Stimulated activated CD8-positive, alpha-beta memory T cell treated with anti-CD3 and anti-CD28 coated beads, Interleukin-7, amount 100 ng/mL, for 4 hours (primary cell): ENCODE measurements at places on chromosomes 5 and 9.

DNA sequence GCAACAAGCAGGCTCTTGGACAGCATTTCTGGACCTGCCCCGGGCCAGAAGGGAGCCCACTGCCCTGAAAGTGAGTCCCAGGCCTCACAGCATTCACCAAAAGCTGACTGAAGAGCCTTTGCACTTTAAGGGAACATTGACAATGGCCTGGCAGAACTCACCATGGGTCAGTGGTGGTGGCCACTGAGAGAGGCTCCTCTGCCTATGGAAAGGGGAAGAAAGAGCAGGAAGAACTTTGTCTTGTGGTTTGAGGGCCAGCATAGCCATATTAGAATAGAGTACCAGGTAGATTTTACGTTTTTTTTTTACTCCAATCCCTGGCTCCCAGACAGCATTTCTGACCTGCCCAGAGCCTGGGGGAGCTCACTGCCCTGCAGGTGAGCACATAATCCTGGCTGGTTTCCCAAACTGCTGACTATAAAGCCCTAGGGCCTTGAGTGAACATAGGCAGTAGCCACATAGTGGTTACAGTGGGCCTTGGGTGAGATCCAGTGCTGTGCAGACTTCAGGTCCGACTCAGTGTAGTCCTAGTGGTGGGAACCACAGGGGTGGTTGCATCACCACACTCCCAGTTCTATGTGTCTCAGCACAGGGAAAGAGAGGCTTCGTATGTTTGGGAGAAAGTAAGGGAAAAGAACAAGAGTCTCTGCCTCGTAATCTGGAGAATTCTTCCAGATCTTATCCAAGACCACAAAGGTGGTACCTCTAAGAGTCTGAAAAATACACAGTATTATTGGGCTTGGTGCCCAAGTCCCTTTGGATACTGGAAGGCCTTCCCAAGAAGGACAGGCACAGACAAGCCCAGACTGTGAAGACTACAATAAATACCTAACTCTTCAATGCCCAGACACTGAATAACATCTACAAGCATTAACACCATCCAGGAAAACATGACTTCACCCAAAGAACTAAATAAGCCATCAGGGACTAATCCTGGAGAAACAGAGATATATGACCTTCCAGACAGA lies 89.5 kb downstream of the TSSK1B start:
- no peak for DNase-seq

GRCh38 chr9:99368341-99369326 lies 146.6 kb downstream of the SEC61B start:
- DNase-seq = peak; percentile 3

GRCh38 chr9:137066096-137066861 lies 4.1 kb downstream of the SAPCD2 start:
- no peak for DNase-seq

- DNase-seq = no peak
Observed at GRCh38 chr5:128597156-128597555, 59.1 kb upstream of the FBN2 start.

GRCh38 chr5:77669677-77670076 lies 31.2 kb upstream of the OTP start:
- DNase-seq = no peak

- no peak for DNase-seq
Observed at GRCh38 chr9:126872516-126872915, 12.1 kb downstream of the ZBTB34 start.

DNA sequence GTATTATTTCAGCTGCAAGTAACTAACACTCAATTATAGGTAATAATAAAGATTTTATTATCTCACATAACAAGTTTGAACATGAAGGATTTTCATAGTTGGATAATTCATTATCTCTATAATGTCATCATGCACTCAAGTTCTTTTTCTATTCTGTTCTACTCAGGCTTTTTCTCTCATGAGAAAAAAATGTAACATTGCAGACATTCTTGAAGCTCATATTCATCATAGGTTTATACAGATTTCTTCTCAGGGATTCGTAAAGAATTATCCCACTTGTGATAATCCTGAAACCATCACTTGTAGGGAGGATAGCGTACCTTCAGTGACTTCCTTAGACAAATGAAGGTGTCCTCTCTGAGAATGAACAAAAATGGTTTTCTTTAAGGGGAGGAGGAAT lies 150.3 kb downstream of the XRCC4 start:
- DNase-seq = no peak

- DNase-seq = no peak
Observed at GRCh38 chr9:119272500-119273211, 96.6 kb downstream of the BRINP1 start.

DNA sequence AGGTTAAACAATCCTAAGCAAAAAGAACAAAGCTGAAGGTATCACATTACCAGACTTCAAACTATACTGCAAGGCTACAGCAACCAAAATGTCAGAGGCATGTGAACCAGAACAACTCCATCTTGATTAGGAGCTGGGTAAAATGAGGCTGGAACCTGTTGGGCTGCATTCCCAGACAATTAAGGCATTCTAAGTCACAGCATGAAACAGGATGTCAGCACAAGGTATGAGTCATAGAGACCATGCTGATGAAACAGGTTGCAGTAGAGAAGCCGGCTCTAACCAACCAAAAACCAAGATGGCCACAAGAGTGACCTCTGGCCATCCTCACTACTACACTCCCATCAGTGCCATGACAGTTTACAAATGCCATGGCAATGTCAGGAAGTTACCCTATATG lies 252.0 kb downstream of the RASEF start:
- DNase-seq = no peak

DNA sequence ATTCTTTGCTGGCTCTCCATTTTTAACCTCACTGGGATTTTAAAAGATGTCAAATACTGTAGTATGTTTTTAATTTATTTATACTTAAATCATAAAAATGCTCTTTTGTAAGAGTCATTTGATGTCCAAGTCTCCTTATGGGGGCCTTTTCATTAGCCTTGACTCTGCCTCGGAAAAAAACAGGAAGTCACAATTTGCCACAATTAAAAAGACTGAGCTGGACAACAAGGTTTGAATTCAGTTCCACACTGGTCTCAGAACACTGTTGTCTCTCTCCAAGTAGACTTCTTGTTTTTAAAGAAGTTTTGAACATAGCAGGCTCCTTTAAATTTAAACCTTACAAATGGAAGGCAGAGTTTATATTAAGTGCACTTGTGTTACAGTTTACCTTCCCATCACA lies 444.2 kb downstream of the ACTL7B start:
- DNase-seq = no peak

GRCh38 chr9:14283276-14283675 lies 30.7 kb downstream of the NFIB start:
- DNase-seq = no peak

GRCh38 chr9:98247831-98248657 lies 7.4 kb downstream of the TBC1D2 start:
- DNase-seq = no peak

DNA sequence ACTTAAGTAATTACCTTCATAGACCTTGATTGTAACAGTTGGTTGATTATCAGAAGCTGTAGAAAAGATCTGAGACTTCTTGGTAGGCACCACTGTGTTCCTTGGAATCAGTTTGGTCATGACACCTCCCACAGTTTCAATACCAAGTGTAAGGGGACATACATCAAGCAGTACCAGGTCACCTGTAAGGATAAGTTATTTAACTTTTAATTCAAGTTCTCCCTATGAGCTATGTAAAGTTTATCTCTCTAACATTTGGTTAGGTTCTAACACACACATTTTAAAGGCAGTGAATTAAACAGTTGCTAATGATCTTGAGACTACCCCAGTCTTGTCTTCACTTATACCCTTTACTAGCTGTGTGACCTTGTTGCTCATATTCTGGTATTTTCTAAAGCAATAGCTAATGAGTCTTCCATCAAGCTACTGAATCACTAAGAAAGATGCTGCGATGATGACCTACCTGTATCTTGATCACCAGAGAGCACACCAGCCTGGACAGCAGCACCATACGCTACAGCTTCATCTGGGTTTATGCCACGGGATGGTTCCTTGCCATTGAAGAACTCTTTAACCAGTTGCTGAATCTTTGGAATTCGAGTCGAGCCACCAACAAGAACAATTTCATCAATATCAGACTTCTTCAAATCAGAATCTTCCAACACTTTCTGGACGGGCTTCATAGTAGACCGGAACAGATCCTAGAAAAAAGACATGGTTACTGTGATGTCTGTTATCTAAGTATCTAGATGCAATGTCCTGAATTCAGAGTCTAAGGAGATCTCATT lies 2.8 kb downstream of the HSPA5 start:
- DNase-seq = no peak

GRCh38 chr9:22244139-22245011 lies 202.2 kb upstream of the DMRTA1 start:
- peak; percentile 1 for DNase-seq

GRCh38 chr9:114048533-114049415 lies 29.3 kb downstream of the AMBP start:
- DNase-seq = no peak

GRCh38 chr9:10007356-10007755 lies 605.4 kb downstream of the PTPRD start:
- no peak for DNase-seq

- no peak for DNase-seq
Observed at GRCh38 chr5:175883506-175883905, 12.1 kb downstream of the CPLX2 start.

DNA sequence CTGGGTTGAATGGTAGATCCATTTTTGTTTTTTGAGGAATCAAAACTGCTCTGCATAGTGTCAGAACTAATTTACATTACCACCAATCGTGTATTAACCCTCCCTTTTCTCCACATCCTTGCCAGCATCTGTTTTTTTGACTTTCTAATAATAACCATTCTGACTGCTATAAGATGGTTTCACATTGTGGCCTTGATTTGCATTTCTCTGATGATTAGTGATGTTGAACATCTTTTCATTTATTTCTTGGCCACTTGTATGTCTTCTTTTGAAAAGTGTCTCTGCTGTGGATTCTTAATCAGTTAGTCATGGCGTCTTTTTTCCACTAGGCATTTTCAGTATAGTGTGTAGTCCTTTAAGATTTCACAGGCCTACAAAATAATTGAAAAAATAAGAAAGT lies 2144.3 kb upstream of the C9orf72 start:
- no peak for DNase-seq

DNA sequence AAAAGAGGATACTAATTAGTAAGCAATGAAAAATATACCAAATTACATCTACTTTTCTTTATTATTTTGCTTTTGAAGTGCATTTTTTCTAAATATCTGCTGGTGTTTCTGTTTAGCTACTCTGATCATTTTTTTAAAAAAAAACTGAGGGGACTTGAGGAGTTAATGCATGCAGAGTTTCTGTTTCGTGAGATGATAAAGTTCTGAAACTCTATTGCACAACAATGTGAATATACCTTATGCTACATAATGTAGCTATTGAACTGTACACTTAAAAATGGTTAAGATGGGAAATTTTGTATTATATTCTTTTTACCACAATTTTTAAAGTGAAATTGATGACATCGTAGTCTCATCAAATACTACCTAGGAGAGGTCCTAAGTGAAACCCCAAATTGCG lies 288.3 kb upstream of the NR4A3 start:
- no peak for DNase-seq

- no peak for DNase-seq
Observed at GRCh38 chr5:128527077-128527476, 11.0 kb downstream of the FBN2 start.

GRCh38 chr5:6371079-6371810 lies 7.1 kb downstream of the MED10 start:
- DNase-seq = no peak

DNA sequence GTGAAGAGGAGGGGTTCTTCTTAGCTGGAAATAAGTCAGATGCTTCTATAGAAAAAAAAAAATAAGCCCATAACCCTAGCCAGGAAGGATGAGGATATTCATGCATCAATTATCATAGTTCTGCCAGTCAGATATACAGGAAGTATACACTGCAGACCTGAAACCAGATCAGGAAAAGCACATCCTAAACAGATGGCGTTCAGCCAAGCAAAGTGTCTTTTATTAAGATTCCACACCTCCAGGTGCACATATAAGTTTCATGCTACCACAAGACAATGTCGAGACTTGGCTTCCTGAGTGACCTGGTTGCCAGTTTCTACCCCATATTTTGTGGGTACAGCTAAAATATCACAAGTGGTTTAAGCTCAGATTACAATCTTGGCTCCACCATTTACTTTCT lies 108.3 kb downstream of the CETN3 start:
- no peak for DNase-seq

DNA sequence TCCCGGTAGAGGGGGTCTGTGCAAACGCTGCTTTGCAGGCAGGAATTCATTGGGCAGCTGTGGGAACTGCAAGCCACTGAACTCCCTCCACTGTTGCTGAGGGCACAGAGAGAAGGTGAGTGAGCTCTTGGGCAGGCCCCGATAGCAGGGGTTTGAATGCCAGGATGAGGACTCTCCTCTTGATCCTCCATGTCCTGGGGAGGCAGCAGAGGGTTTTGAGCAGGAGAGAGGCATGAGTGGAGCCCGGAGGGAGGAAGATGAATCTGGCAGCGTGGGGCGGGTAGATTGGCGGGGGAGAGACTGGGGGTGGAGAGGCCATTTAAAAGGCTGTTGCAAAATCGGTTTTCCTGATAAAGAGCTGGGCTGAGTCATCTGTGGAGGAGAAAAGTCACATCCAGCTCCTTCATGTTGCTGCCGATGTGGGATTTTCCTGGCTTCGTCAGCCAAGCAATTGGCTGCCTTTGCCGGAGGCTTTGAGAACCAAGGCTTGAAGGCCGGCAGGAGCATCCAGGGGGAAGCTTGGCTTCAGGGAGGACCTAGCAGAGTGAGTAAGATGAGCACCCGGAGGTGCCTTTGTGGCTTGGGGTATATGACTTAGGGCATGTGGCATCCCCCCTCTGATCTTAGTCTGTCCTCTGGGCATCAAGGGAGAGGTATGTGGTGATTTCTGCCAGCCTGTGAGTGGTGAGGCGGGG lies at the start of gene SYNPO:
SYNPO (plus strand) TSS at position 350 of the 695 bp plus-strand sequence. CDS start 7,616 bp downstream, outside the sequence.
- DNase-seq = no peak

GRCh38 chr5:27377626-27378025 lies 339.2 kb upstream of the CDH9 start:
- DNase-seq = no peak

GRCh38 chr5:139741823-139742172 lies 53.8 kb upstream of the PSD2 start:
- DNase-seq = no peak
